Neural progenitor cell (in vitro differentiated cells): ENCODE measurements at places on chromosomes 3 and 15. TPM values are rescaled to one million over a fixed set of nuclear protein-coding genes. Genes with fewer than 3 reads are reported as not detected.

GRCh38 chr3:134282659-134283047, 32.0 kb upstream of the RYK start:
- no peak for DNase-seq

DNA sequence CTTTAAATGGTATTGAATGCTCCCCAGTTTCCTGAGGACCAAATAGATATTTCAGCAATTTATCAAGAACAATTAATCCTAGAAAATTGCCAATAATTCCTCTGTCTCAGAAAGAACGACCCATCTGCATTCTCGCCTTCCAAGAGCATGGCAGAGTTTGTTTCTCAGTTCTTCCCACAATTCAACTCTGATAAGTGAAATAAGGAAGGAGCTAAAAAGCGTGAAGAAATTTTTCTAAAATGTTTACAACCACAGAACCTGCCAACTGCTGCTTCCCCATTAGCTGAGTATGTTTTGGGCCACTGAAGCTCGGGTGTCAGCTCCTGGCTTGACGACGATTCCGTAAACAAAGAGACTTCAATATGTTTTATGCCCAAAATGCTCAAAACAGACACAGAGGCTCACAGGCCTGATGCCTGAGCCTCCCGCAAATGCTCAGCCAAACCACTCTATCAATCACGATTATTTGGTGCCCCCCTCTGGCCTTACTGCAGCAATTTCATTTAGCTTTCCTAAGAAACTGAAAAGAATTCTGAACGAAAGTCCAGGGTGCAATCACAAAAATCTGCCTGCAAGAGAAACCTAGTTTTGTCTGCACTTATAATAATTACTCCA, 259.2 kb upstream of the CCDC54 start:
- peak; percentile 75 for DNase-seq

DNA sequence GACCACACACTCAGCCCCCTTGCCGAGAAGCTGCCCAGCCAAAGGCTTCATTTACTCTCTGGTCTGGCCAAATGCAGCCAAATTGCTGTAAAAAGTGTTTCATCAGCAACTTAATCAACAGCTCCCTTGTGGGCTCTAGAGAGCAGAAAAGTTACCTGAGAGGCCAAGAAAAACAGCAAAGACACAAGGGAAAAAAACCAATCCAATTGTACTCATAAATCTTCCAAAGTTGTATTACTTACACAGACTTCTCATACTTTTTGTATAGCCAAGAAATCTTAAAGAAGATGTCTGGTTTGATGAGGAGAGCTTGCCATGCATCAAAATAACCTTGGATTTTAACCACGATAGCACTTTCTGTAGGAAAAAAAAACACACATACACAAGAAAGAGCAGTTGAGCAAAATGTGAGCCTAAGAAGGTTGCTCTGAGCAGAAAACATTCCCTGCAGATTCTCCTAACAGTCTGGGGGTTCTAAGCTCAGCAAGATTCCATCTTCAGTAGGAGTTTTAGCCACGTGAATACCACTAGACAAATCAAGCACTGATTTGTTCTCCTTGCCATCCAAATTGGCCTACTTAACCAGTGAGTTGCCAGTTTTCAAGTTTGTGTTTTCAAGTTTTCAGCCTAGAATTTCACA, 120.0 kb downstream of the CYP19A1 start:
- DNase-seq: no peak

DNA sequence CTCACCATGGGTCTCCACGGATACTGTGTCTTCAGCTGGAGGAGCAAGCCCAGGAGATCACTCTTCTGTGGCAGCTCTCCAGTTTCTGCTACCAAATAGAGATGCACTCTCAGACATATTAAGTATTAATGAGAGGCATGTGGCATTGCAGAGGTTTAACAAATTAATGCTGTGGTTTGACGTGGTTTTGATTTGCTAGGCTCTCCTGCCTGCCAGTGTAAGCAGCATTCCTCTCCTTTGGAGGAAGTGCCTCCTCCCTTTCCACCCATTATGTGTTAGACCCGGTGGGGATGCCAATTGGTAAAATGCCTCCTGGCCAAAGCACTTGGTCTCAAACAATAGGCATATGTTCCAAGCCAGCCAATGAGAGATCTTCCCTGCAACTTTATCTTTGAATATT, 124.8 kb downstream of the MYLK start:
- no peak for DNase-seq

GRCh38 chr3:55271549-55271948, 215.6 kb downstream of the WNT5A start:
- no peak for DNase-seq

DNA sequence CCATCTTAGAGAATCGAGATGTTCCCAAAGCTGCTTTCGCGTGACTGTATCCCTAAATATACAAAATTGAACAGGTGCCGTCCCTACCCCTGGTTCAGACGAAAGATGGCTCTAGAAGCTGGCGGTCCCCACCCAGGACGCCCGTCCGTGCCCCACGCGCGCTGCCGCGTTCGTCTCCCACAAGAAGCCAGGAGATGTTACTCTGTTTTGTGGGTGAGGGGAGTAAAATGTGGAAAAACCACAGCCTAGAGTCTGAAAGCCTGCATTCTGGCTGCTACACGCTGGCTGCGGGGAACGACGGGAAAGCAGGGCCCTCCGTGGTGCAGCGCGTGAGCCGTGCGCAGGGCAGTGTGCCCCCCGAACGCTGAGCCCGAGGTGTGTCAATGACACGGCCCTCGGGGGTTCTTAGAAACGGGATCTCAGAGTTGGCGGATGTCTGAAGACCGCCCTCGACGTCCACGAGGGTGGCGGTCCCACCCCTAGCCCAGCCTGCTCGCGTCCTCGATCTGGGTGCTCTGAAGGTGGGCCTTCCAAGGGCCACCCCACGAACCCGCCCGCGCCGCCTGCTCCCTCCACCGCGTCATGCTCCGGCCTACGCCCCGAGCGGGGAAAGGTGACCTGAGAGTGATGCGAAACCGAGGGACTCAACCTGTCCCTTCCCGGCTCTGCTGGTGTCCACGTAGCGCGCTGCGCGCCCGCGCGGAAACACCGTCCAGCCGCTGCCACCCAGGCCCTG, 95.6 kb downstream of the OCA2 start:
- DNase-seq: no peak

DNA sequence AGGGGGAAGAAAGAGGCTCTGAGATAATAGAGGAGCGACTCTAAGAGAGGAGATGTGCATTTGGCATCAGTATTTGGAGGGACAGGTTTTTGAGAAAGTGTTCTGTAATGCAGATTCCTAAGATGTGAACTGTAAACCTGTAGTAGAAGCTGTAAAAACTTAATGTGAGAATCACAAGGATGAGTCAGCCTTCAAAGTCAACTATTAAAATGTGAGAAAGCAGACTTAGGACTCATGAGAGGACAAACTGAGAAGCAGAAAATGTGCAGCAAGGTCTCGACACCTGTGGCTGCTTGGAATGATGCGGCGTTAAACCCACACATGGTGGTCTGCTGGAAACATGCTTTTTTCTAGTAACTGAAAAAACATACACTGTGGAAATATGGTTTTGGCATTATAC, 36.0 kb downstream of the USP13 start:
- no peak for DNase-seq

DNA sequence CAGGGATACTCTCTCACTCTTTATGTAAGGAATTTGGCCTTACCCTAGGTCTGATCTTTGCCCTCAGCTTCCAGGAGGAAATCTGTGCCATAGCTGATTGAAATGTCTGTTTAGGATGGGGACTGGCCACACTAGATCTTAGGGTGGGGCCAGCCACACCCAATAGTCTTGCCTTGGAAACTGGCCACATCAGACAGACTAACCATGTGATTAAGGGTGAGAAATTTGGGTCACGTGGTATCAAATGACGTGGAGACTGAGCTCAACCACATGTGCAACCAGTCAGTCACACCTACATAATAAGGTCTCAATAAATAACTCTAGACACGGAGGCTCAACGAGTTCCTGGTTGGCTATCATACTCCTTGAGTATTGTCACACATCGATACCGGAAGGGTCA, 113.5 kb downstream of the CNTN3 start:
- no peak for DNase-seq

GRCh38 chr3:148790851-148791735, 36.5 kb upstream of the CPB1 start:
- peak; percentile 26 for DNase-seq

- DNase-seq: no peak
Observed at GRCh38 chr3:134636406-134636805, 14.4 kb downstream of the KY start.

DNA sequence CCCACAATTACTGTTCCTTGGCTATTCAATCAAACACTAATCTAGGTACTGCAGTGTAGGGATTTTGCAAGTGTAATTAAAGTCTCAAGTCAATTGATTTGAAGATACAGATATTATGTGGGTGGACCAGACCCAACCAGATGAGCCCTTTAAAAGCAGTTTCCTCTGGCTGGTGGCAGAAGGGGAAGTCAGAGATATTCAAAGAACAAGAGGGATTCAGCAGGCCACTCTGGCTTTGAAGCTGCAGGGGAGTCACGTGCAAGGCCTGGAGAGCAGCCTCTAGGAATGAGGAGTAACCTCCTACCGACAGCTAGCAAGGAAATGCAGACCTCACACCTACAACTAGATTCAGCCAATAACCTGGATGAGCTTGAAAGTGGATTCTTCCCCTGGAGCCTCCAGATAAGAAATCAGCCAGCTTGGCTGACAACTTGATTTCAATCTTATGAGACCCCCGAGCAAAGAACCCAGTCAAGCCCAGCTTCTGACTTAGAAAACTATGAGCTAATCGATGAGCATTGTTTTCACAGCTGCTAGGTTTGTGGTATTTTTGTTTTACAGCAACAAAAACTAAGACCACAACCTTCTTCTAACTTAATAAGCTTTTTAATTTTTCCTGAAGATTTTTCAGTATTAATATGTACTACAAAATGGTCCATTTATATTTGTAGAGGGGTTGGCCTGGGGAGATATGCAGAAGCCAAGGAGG, 13.4 kb downstream of the HACD2 start:
- peak; percentile 9 for DNase-seq

- no peak for DNase-seq
Observed at GRCh38 chr3:70647823-70648222, 335.4 kb upstream of the MDFIC2 start.

DNA sequence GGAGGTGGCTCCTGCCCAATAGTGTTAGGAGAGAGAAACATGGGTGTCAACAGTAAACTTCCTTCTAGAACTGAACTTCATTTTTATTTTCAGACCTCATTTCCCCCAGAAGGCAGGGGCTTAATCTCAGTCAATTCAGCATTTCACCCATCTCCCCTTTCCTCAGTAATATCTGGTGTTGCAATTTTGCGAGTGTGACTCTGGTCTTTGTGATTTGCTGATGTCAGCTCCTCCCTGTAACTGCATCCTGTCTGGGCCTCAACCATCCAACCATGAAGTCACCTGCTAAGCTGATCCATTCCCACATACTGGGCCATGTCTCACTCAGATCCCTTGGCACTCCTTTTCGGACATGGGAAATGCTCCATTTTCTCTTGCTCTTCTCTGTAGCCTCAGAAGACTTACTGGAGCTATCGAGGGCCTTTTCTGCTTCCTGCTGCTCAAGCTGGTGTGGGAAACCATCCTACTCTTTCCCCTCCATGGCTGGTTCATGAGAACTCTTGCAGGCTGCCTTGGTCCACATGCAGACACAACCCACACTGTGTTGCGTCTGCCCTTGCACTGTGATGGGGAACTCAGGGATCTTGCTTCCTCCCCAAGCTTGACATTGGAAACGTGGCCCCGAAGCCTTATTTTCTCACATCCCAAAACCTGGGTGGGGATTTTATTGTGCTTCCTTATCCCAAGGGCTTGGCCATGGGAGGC, 24.6 kb downstream of the CCR4 start:
- DNase-seq: no peak

GRCh38 chr3:171821044-171821443, 10.8 kb upstream of the PLD1 start:
- DNase-seq: no peak

- DNase-seq: no peak
Observed at GRCh38 chr15:100696452-100696851, 94.1 kb downstream of the ASB7 start.

DNA sequence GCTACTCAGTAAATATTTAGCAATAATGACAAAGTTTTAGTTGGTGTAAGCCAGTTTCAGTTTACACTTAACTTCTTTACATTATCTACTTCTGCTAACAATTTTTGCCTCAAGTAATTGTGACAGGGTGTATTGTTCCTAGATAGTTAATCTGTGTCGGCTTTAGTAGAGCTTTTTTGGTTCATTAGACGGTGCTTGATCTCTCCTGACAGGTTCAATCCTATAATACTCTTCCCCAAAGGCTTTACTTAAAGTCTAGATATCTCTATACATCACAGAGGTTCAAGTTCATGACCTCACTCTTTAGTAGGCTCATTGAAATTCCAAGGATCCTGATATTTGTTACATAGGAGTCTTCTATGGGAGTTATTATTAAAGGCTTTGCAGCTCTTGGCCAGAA, 365.6 kb upstream of the DPPA4 start:
- DNase-seq: peak; percentile 3

- DNase-seq: peak; percentile 87
Observed at GRCh38 chr15:40290918-40291574, 8.2 kb upstream of the ANKRD63 start.

GRCh38 chr15:26295336-26296085, 432.4 kb upstream of the ATP10A start:
- no peak for DNase-seq

GRCh38 chr3:7265736-7266135, 404.8 kb downstream of the GRM7 start:
- peak; percentile 45 for DNase-seq

RBM15B gene
- 28.1 and 47.9 TPM in 2 replicates for total RNA-seq

OSTN gene
- 0.28 and 1.2 TPM in 2 replicates for total RNA-seq

DUSP7 gene
- total RNA-seq: 2.4 and 10.7 TPM in 2 replicates

ISY1 gene
- total RNA-seq: 22.5 and 31.9 TPM in 2 replicates

SNTN gene
- total RNA-seq: 0.65 TPM in 1 of 2 replicates, not detected in the other

NOX5 gene
- not detected in 2 replicates for total RNA-seq

POMGNT2 gene
- total RNA-seq: 13.2 and 28.8 TPM in 2 replicates
